RWPE1 (cell line): ENCODE measurements at places on chromosomes 2 and 18.

- no peak for DNase-seq
Measured at GRCh38 chr18:69002233-69002632, 204.4 kb downstream of the CCDC102B start.

- peak; percentile 70 for DNase-seq
Measured at GRCh38 chr2:43226955-43227829, 786 bp upstream of the ZFP36L2 start.

- DNase-seq, result no peak
Measured at GRCh38 chr2:191500884-191501560, 176.9 kb upstream of the NABP1 start.

- DNase-seq, result no peak
Measured at GRCh38 chr2:74700643-74701372, 46.8 kb downstream of the SEMA4F start.

GRCh38 chr18:21112543-21113105 is 1.0 kb upstream of the ROCK1 start:
- no peak for DNase-seq

- no peak for DNase-seq
Measured at GRCh38 chr18:7979714-7980113, 412.6 kb downstream of the PTPRM start.

- DNase-seq, result no peak
Measured at GRCh38 chr18:79460481-79461300, 65.0 kb downstream of the NFATC1 start.

GRCh38 chr2:105804266-105804665 is 59.6 kb downstream of the NCK2 start:
- no peak for DNase-seq

DNA sequence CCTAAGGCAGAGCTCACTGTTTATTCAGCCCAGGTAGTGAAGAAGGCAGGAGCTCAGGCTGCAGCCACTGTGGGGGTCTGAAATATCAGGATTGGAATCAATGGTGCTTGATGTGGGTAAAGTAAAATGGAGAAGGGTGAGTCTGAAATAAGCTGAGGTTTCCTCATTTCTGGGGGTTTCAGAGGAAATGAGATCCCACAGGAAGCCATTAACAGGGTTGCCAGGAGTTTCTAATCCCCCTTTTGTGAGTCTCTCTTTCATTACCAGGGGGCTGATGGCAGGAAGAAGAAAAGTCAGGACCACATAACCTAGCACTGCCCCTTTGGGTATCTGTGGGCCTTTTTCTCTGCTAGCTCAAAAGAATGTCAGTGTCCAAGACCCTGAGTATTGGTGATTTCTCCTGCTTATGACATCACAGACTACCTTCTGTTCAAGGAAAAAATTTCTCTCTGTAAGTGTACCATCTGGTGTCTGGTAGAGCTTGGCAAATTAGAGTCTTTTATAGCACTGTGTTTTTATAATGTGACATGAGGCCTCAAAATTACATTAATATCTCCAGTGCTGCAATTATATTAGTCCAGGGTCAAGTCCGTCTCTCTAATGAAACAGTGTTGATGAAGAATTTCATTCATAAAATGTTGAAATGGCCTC is 56.0 kb downstream of the LBH start:
- DNase-seq, result no peak

- DNase-seq, result no peak
Measured at GRCh38 chr18:13103366-13103765, 112.2 kb downstream of the CEP192 start.

- DNase-seq, result no peak
Measured at GRCh38 chr18:27723168-27723567, 453.8 kb downstream of the CDH2 start.

DNA sequence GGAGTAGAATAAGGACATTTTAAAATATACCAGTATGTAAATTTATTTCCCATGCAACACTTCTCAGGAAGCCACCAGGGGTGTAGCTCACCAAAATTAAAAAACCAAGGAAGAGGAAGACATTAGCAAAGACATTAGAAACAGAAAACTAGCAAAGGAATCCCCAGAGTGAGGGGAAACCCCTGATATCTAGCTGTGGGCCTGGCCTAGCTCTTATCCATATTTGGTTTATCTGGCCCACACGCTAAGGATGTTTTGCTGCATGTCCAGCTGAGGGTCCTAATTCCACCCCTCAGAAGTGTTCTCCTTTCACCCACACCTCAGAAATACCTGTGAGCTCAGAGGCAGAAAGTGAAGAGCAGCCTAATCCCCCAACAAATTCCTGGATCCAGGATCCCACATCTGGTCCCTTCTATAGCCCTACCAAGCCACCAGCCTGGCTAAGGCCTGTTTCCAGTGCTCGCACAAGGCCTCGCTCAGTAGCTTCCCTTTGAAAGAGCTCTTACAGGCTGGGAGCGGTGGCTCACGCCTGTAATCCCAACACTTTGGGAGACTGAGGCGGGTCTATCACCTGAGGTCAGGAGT is 17.4 kb downstream of the OSBPL1A start:
- no peak for DNase-seq

DNA sequence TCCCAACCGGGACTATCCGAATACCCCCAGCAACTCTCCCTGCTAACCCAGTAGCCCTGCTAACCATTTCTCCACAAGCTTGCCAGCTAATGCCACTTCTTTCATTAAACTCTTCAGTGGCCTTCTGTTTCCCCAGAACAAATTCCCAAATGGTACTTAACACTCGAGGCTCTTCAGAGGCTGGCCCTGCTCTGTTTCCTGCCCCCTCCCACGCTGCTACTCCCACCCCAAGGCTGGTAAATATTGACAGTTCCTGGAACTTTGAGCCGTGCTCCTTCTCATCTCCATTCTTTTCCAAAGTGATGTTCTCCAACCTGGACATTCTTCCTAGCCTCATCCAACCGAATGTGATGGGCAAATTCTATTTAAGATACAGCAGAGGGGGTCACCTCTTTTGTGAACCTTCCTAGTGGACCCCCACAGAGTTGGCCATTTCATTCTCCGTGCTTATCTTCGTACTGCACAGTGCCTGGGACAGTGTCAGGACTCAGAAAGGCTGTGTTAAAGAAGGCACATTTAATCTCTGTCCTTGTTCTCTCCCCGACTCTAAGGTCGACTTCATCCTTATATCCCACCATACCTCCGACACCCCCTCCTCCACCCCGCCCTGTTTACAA is 3.2 kb upstream of the KIDINS220 start:
- no peak for DNase-seq

DNA sequence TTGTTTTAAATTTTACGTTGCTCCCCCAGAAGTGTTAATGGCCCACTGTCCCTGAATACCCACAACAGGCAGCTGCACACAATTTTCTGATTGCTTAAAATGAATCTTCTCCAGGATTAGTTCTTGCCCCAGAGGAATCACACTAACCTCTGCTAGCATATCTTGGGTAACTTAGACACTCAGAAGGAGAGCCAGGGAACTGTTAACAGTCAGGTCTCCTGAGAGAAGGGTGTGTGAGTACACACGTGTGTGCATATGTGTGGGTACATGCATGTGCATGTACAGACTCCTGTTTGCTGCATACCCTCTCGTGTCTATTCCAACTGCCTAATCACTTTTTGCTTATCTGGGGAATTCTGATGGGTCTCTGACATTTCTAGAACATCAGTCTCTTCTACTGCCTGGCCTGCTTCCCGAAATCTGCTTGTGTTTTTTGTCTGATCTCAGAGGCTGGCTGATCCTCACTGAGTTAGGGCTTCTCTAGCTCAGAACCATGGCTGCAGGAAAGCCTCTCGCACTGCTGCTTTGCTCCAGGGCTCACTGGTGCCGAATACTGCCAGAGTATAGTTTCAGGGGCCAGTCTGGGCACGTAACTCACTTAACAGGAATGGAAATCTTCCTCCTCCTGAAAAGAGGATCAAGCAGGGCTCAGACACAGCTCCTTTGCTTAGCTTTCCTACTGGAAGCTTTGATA is 62.8 kb downstream of the PRELID3A start:
- DNase-seq, result peak; percentile 60

DNA sequence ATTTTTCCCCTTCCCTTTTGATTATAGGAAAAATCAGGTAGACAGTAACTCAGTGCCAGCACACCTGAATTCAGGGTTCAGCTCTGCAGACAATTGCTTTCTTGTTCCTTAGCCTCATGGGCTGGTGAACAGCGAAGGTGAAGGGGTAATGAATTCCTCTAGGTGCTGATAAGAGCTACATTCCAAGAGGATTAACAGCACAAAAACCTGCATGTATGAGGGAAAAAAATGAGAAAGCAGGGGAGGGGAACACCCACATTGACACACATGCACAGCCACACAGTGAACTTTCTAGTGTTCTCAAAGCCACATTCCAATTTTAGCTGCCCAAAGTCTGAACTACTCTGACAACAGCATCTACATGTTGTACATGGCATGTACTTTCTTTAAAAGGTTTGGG is 46.1 kb downstream of the SPATS2L start:
- DNase-seq, result peak; percentile 59

- DNase-seq, result no peak
Measured at GRCh38 chr18:79888016-79888415, 63.4 kb downstream of the SLC66A2 start.

GRCh38 chr2:139078376-139078775 is 298.2 kb upstream of the NXPH2 start:
- DNase-seq, result no peak

DNA sequence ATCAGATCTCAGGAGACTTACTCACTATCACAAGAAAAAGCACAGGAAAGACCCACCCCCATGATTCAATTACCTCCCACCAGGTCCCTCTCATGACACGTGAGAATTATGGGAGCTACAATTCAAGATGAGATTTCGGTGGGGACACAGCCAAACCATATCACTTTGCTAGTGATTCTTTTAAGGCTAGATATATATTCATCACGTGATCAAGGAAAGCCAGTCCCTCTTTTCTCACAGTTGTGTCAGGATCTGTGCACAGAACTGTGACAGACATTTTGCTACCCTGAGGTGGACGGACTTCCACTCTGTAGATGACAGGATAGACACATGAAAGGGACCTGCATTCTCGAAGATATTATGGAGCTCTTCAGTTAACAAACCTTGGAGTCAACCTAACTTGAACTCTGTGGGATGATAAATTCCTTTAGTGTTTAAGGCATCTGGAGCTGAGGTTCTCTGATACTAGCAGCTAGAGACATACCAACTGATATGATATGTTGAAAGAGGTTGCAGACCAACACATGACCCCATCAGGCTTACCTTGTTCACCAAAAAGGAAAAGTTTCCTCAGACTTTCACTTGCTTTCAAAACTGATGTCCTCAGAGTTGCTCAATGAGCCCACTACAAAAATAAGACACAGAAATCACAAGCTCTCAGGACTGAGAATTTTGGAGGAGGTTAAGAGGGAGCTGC is 66.3 kb upstream of the SCG2 start:
- no peak for DNase-seq

- DNase-seq, result no peak
Measured at GRCh38 chr2:216572582-216573578, 60.3 kb upstream of the IGFBP2 start.

DNA sequence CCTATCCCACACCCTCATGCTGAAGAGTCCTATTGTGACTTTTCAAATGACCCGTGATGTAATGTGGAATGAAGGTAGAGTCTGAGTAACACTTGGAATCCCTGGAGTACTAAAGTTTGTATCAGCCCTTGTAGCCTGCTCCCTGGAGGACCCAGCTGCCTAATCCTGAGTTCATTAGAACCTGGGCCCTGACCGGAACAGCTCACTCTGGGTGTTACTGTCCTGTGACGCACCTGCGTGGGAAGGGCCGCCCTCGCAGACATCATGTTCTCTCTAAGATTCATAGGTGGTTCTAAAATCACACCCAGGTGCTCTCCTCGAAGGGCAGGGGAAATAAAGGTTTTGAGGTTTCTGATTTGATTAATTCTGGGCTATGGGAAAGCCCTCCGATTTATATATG is 62.3 kb downstream of the NCK2 start:
- no peak for DNase-seq

- no peak for DNase-seq
Measured at GRCh38 chr2:213145715-213146242, 5.6 kb downstream of the IKZF2 start.

GRCh38 chr18:62085756-62086155 is 101.1 kb downstream of the PIGN start:
- DNase-seq, result no peak

- DNase-seq, result peak; percentile 87
Measured at GRCh38 chr2:33275689-33276444, 200.6 kb upstream of the RASGRP3 start.

GRCh38 chr2:188773075-188773474 is 201.1 kb upstream of the COL3A1 start:
- peak; percentile 5 for DNase-seq

GRCh38 chr18:46373791-46374190 is 269.6 kb downstream of the HAUS1 start:
- no peak for DNase-seq

DNA sequence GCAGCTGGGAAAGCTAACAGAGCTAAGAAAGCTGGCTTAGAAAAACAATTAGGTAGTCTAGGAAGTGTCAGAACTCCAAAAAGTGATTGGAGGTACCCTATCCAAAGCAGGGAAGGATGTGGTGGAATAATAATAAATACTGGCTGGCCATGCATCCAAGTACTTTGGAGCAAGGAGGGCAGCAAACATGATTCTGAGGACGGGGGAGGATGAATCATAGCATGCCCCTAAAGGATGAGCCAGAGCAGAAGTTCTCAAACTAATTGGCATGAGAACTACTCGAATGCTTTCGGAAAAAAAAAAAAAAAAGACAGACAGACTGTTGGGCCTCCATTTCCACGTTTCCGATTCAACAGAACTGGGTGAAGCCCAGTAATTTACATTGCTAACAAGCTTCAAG is 2.4 kb downstream of the CWC22 start:
- no peak for DNase-seq

DNA sequence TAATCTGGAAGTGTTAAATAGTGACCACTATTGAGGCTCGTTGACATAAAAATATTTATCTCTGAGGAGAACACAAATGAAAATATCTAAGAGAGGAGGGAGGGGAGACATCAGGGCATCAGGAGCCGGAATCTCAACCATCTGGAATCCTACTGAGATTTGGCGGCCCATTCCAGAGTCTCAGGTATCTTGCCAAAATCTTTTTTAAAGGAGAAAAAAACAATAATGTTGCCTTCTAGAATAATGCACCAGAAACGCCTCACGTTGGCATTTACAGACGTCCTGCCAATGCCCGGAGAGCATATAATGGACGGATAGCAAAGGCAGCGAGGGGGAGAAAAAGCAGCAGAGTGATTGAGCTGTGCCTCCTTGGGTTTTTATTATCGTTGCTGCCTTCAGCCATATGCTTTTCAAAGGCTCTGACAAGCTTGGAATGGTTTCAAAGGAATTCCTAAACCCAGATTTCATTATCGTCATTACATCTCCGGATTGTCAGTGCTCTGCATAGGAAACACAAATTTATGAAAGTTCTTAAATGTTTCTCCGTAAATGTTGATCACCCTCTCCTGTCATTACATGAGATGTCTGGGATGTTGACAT is 30.9 kb upstream of the EGR4 start:
- DNase-seq, result no peak

GRCh38 chr2:102872388-102872787 is 110.6 kb downstream of the TMEM182 start:
- DNase-seq, result no peak

- DNase-seq, result no peak
Measured at GRCh38 chr2:152395572-152395971, 60.6 kb downstream of the FMNL2 start.

DNA sequence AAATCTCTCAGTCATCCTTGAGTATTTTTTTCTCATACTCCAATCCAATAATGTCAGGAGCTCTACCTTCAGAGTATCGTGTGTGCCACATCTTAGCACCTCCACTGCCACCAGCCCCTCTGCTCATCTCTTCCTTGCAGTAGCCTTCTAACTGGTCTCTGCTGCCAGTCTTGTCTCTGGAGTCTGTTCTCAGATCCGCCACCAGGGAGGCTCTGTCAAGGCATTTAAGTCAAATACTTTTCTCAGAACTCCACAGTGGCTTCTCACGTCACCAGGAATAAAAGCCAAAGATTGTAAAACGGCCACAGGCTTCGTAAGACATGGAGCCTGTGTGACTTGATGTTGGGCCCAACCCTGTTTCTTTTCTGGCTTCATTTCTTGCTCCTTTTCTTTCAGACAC is 7.1 kb downstream of the UNC50 start:
- DNase-seq, result no peak
